Breast epithelium (tissue), 4 donors: ENCODE measurements at places on chromosomes 12 and 14.

DNA sequence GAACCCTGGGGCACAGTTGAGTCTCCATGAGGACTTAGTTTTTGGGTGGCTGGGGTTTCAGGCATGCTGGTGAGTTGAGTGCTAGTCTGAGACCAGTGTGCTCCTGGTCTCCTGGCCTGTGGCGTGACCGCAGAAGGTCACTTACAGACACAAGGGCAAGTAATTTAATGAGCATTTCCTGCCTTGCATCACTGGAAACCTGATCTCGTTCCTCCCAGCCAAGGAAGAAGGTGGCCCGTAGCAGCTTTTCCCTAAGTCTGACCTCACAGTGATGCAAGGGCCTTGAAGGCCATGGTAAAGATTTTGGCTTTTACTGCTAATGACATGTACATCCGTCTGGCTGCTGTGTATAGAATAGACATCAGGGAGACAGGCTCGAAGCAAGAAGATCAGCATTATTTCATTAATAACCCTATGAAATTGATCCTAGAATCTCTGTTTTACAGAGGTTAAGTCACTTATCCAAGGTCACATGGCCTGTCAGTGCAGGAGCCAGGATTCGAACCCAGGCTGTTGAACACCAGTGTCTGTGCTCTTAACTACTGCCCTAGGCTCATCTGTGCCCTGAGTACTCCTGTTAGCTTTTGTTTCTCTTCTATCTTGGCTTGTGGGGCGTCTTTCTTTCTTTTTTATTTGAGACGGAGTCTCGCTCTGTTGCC, 4.6 kb downstream of the TMEM120B start:
- H3K4me3 ChIP-seq = no peak overlapping the region
- peaks cover 5% of the 10 kb centered on the region for H3K4me1 ChIP-seq
- no peak overlapping the region for H3K27ac ChIP-seq
- H3K36me3 ChIP-seq = no peaks in the 10 kb centered on the region

DNA sequence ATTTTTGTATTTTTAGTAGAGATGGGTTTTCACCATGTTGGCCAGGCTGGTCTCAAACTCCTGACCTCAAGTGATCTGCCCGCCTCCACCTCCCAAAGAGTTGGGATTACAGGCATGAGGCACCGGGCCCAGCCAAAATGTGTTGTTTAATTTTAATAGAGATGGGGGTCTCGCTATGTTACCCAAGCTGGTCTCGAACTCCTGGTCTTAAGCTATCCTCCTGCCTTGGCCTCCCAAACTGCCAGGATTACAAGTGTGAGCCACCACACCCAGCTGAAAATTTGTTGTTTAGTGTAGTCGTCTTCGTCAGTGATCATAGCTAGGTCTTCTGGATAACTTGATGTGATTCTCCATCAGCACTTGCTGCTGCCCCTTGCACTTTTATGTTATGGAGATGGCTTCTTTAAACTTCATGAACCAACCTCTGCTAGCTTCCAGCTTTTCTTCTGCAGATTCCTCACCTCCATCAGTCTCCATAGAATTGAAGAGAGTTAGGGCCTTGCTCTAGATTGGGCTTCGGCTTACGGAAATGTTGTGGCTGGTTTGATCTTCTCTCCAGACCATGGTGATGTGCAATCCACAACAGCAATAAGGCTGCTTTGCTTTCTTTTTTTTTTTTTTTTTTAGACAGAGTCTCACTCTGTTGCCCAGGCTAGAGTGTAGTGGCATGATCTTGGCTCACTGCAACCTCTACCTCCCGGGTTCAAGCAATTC, 13.0 kb downstream of the ISCU start:
- no peak for DNase-seq
- H3K4me3 ChIP-seq = no peak overlapping the region
- no peak overlapping the region for H3K27ac ChIP-seq
- no peaks in the 10 kb centered on the region for H3K27me3 ChIP-seq
- H3K36me3 ChIP-seq = no peaks in the 10 kb centered on the region
- no peaks in the 10 kb centered on the region for H3K4me1 ChIP-seq

DNA sequence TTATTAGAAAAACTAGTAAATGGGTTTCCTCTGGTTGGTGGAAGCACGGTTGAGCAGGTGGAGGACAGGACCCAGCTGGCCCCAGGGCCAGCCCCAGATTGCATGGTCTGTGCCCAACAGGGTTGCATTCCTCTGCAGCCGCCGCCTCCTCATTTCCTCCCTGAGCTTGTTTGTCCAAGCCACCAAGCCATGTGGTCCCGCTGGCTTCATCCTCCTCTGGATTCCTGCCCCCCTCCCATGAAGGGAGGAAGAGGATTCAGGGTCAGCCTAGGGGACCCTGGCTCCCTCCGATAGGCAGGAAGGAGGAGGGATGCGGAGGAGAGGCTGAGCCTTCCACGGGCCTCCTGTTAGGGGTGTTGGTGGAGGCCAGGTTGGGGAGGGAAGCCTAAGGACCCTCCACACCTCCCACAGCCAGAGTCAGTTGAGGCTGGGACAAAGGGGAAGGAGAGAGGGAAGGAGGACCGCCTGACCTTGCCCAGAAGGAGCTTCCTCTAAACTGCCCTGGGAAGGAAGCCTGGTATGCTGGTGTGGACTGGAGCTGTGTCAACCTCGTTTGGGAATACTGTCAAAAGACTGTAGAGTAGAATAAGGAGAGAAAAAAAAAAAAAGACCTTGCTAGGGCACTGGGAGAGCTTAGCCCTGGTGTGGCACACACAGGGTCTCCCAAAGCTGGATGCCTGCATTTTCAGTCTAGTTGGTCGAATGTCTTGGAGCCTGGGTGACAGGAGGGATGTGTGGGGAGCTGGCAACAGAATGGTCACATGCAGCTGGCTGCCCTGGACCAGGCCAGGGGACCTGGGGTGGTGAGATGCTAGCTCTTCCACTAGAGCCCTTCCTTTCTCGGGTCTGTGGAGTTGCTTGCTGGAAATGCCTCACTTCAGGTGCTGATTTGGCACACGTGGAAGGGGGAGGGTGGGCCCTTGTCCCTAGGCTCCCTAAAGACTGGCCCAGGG, 42.4 kb downstream of the PLEKHG3 start:
- H3K4me3 ChIP-seq = no peak overlapping the region
- no peaks in the 10 kb centered on the region for H3K27me3 ChIP-seq
- no peak for DNase-seq
- no peaks in the 10 kb centered on the region for H3K4me1 ChIP-seq

DNA sequence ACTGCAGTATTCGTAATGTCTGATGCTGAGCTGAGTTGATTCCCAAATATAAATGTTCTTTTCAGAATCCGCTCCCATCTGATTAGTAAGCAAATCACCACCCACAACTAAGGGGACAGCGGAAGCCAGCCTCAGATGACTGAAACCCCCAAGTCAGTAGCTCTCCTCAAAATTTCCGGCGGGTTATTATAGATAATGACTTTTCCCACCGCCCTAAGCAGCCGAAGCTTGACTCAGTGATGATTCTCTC, 469 bp upstream of the LRFN5 start:
- peak overlapping the region; percentile 57 for H3K27ac ChIP-seq
- no peaks in the 10 kb centered on the region for H3K36me3 ChIP-seq
- DNase-seq = no peak
- peaks cover 54% of the 10 kb centered on the region for H3K27me3 ChIP-seq
- H3K4me3 ChIP-seq = peak overlapping the region; percentile 86

GRCh38 chr12:57058454-57058853, 8.5 kb upstream of the MYO1A start:
- no peak for DNase-seq
- H3K27me3 ChIP-seq = no peaks in the 10 kb centered on the region
- H3K36me3 ChIP-seq = peaks cover 5% of the 10 kb centered on the region
- H3K27ac ChIP-seq = no peak overlapping the region
- H3K4me3 ChIP-seq = no peak overlapping the region

- no peaks in the 10 kb centered on the region for H3K4me1 ChIP-seq
- H3K36me3 ChIP-seq = no peaks in the 10 kb centered on the region
- H3K27me3 ChIP-seq = no peaks in the 10 kb centered on the region
- H3K27ac ChIP-seq = no peak overlapping the region
- H3K4me3 ChIP-seq = no peak overlapping the region
Observed at GRCh38 chr12:13022851-13023271, 21.3 kb upstream of the FAM234B start.

GRCh38 chr12:111276146-111276545, 92.7 kb downstream of the PHETA1 start:
- no peak overlapping the region for H3K4me3 ChIP-seq
- H3K27me3 ChIP-seq = no peaks in the 10 kb centered on the region
- H3K4me1 ChIP-seq = no peaks in the 10 kb centered on the region
- no peak for DNase-seq

- DNase-seq = no peak
- peak overlapping the region; percentile 5 for H3K4me3 ChIP-seq
- peak overlapping the region; percentile 79 for H3K27ac ChIP-seq
- no peaks in the 10 kb centered on the region for H3K36me3 ChIP-seq
- H3K4me1 ChIP-seq = no peaks in the 10 kb centered on the region
Observed at GRCh38 chr14:101824339-101824727, 62.8 kb downstream of the PPP2R5C start.

DNA sequence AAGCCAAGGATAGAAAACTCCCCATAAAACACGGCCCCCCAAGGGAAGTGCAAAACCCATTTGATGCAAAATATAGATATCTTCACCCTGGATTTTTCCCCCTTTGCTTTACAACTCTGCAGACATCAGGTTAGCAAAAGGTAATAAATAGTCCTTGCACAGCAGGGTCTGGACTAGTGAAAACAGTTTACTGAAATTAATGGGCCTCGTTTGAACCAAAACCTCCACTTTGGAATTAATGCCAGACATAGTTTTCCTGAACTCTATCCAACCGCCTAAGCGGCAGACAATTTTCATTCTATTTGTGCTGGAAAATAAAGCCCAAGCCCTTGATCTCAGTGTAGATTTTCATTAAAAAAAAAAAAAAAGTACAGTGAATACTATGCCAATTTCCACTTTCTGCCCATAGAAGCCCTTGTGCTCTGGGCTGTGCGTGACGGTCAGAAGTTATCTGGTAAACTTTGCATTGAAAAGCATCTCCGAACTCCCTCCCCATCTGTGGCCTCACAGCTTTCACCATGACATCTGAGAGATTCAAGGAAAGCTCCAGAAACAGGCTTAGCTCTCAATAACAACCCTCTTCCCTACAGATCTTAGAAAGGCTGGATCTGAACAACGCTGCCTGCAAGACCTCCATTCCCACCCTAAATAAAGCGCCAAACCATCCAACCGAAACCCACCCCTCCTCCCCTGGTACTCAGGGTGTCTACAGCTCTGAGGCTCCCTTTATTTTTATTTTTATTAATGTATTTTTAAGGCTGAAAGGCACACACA, 11.0 kb upstream of the IRF2BPL start:
- peak overlapping the region; percentile 24 for H3K4me3 ChIP-seq
- H3K27me3 ChIP-seq = no peaks in the 10 kb centered on the region
- H3K36me3 ChIP-seq = no peaks in the 10 kb centered on the region
- peaks cover 66% of the 10 kb centered on the region for H3K4me1 ChIP-seq

GRCh38 chr14:62138593-62138992, 376.4 kb downstream of the SNAPC1 start:
- DNase-seq = no peak
- no peak overlapping the region for H3K27ac ChIP-seq
- no peak overlapping the region for H3K4me3 ChIP-seq
- no peaks in the 10 kb centered on the region for H3K4me1 ChIP-seq
- H3K27me3 ChIP-seq = no peaks in the 10 kb centered on the region

DNA sequence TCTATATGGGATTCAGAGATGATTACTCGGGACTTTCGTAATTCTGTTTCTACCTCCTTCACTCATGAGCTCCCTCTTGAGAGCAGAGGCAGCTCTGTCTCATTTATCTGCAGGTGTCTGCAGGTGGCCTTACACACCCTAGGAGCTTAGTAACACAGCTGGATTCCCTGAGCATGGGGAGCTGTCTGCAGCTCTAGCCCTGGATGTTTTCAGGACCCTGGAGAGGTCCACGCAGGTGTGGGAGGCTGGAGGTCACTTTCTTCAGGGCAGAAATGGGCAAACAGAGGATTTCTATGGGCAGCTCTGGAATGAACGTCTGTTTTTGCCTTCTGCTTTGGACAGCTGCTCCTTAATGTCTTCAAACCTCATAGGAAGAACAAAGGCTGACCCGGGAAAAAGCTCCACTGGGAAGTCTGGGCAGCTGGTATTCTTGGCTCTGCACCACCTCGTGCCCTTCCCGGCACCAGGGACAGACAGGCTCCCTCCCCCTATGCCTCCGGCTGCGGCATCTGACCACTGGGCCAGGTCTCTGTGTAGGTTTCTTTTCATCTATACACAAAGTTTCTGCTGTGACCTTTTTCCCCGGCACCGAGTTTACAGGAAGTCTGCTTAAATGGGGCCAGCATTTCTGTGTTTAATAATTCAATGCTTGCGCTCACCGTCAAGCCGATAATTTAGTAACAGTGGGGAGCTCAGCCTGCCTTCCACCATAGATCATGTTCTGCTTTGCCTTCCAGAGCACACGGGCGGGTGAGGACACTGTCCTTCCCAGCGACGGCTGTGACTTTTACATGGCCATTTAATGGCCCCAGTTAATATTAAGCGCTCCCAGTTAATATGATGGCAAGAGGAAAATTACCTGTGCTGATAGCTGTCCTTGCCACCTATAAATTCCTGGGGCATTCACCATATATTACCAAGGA, 320.2 kb upstream of the SFSWAP start:
- no peak overlapping the region for H3K4me3 ChIP-seq
- no peak overlapping the region for H3K27ac ChIP-seq
- no peaks in the 10 kb centered on the region for H3K36me3 ChIP-seq

DNA sequence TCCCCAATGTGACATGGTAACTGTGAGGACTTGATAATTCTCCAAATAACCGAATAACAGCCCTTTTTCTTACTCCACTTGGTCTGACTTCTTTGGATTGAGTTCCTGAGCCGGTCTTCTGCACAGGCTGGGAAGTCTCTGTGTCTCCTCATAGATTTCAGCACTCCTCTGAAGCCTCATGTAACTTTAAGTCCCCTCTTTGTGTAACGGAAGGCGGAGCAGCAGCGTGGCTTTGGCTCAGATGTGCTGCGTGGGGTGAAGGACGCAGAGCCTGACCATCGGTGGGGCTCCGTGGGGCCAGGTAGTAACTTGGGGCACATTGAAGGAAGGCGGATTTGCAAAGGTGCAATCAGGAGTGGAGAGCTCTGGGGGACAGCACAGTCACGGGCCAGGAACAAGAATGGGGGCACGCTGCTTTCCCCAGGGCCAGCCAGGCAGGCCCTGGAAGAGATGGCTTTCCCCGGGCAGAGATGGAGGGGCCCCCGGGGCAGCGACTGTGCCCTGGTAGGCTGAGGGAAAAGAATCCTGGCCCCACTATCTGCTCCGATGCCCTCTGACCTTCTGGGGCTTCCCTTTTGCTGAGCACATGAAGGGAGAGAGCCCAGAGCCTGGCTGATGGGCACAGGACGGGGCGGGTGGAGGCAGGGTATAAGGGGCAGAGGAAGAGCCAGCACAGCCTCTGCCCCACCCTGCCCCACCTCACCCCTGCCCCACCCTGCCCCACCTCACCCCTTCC, 56.9 kb downstream of the ADGRD1 start:
- no peak for DNase-seq
- no peak overlapping the region for H3K4me3 ChIP-seq
- no peaks in the 10 kb centered on the region for H3K4me1 ChIP-seq
- peaks cover 7% of the 10 kb centered on the region for H3K27me3 ChIP-seq
